ENCODE measurements at places on chromosomes 4 and X.

DNA sequence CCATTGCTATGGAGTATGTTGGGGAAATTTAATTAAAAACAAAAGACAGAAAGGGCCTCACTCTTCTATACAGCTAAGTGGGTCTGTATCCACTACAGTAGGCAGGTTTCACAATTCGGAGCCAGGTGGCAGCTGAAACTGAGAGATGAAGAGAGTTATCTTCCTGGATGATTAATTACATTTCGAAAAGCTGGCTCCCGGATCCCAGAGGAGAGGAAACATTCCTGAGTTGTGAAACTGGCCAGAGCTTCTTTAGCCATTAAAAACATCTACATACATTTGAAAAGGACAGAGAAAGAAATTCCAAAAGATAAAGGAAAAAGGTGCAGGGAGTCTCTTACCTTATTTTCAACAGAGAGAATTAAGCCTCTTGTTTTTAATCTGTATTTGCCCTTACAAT is 15.5 kb upstream of the PDZD4 start:
- DNase-seq: no peak

DNA sequence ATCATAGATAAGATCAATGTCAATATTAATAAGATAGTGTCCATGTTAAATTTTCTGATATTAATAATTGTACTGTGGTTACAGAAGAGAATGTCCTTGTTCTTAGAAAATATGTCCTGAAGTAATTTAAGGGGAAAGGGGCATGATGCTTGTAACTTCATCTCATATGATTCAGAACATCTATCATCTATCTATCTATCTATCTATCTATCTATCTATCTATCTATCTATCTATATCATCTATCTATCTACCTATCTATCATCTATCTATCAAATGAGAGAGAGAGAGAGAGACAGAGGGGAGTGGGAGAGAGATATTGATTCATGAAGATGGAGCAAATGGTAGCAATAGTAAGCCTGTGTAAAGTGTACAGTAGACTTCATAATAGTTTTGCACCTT is 124.8 kb upstream of the FAT1 start:
- no peak for DNase-seq

- DNase-seq: no peak
Measured at GRCh38 chr4:176302283-176303275, 17.2 kb upstream of the SPCS3 start.

GRCh38 chr4:56026596-56026995 is 77.9 kb downstream of the CEP135 start:
- no peak for DNase-seq

DNA sequence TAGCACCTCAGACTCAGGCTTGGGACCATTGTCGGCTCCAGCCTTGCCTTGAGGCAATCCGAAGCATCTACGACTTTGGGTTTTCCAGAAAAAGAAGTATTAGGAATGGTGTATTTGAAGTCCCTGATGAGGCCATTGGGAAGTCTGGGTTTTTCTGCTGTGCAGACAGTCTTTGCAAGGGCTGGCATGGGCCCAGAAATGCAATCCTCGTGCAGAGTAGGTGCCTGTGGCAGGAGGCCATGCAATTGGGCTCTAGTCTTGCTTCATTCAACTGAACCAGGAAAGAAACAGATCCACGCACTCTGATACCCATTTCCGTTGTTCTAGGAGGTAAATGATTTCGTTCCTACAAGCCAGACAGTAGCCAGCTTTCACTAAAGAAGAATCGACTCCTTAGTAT is 12.4 kb downstream of the ZFP92 start:
- no peak for DNase-seq

DNA sequence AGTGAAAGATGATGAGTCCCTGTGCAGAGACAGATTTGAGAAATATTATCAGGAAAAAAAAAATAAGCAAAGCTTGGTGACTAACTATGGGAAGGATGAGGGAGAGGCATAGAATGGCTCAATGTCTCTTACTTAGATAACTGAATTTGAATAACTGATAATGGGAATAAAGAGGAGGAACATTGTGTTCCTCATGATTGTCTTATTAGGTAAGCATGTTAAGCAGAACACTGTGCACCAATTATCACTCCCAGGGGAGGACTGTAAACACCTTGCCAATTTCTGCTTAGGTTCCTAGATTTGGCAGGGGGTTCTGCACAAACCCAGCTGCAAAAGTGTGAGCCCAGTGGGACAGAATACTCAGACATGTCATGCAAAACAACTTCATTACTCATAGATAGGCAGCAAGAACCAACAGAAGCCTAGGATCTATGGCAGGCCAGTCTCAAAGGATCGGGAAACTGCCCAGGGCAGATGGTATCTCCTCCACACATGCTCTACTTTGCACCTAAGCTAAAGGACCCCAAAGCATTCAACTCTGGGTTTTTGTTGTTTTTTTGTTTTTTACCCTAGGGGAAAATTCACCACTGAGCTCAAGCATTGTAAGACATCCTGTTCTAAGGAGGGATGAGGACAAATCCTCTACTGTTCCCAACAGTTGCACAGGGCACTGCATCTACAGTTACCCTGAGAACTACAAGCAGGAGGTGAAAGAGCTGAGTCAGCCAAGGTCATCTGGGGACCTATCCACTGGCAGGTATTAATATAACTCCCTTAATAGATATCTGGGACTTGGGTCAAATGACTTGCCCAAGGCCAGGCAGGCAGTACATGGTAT is 907.0 kb downstream of the RAPGEF2 start:
- no peak for DNase-seq

- DNase-seq: no peak
Measured at GRCh38 chr4:64250061-64250460, 159.2 kb downstream of the TECRL start.

GRCh38 chr4:83708500-83709175 is 172.7 kb downstream of the GPAT3 start:
- DNase-seq: no peak

DNA sequence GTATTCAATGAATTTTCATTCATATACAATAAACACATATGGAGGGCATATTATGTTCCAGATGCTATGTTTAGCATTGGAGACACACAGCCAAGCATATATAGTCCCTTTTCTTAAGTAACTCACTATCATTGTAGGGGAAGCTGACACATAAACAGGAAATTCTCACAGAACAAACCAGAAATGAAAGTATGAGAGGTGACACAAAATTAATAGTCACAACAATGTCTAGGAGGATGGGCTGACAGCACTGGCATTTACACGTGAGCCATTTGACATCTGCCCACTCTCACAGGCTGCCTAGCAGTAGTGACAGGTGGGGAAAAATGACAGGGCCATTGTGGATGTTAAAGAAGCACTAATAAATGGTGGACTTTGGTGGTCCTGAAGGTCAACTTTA is 2.6 kb upstream of the CNOT6L start:
- peak; percentile 61 for DNase-seq

DNA sequence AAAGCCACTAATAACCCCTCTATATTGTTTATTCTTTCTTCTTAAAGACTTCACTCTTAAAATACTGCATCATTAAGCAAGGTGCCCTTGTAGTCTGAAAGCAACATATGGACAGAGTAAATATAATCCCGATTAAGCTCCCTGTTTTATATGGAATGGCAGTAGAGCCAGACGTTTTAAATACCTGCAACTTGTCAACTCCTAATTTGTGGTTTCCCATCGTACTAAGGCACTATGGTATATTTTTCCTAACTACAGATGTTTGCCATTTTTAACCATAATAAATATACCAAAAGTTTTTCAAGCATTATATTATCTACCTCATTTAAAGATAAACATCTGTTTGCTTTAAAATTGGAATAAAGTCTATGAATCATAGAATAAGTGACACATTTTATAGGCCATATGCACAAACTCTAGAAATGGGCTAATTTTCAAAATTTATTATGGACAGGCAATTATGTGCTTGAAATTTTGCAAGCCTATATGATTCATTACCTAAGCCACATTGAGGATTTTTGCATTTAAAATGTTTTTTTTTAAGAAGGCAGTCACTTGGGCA is 194.6 kb downstream of the FRMPD4 start:
- DNase-seq: no peak

GRCh38 chrX:19889582-19890342 is 2.4 kb upstream of the SH3KBP1 start:
- peak; percentile 29 for DNase-seq

DNA sequence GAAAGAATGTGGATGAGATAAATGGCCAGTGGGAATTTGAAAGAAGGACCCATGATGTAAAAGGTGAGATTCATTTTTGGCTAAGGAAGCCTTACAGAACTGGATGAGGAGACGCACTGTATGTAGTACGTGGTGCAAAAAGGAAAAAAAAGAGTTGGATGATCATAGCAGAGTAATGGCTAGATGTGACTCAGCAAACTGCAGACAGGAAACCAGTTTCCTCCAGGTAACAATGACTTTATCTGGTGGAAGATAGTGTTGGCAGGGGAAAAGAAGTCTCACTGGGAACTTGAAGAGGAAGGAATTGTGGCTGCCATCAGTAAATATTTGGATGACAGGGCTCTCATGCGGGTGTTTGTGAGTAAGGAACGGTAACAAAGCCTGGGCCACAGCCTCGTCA is 243.2 kb downstream of the CPE start:
- no peak for DNase-seq

DNA sequence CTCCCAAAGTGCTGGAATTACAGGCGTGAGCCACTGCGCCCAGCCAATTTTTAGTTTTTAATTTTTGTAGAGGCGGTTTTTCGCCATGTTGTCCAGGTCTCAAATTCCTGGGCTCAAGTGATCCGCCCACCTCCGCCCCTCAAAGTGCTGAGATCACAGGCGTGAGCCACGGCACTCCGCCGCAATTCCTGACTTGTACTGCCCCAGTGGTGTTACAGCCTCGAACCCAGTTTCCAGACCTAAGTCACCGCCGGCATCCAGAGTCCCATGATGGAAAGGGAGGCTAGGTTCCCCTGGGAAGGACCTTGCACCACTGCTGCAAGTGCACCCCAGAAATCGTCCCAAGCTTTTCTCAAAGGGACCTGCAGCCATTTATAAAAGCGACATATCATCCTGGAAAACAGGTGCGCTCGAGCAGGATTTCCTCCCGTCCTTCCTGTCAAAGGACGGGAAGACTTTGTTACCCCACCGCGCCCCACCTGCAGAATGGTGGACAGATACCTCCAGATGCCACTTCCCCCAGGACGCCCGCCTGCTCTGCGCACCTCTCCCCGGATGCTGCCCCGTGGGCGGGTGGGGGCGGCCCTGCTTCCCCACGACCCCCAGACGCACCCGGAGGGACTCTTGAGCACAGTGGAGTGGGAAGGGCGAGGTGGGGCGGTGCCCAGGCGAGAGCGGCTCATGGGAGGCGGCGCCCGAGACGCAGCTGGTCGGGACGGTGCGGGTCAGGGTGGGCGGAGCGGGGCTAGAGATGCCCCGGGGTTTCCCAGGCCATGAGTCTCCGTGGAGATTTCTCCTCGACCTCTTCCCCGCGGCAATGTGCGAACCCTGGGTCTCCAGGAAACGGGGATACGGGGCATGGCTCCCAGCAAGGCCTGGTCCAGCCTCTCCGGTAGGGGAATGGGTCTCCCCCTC is 947 bp upstream of the RPL10 start:
- DNase-seq: no peak

DNA sequence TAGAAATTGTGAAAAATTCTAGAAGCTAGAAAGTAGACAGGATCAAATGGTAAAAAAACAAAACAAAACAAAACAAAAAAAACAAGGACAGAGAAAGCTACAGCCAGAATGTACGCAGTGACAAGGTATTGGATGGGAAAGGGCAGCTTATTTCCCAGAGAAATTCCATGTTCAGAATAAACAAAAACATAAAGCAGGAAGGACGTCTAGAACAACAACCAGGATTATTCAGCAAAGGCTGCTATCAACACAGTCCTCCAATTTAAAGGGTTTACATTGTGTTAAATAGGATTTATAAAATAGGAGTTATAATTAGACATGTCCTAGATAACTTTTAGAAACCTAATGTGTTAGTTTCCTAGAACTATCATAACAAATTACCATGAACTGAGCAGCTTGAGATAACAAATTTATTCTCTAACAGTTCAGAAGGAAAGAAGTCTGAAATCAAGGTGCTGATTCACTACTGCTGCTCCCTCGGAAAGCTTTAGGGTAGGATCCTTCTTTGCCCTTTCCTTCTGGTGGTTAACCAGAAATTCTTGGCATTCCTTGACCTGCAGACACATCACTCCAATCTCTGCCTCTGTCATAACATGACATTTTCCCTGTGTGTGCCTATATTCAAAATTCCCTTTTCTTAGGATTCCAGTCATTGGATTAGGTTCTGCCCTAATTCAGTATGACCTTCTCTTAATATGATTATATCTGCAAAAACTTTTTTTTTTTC is 175.6 kb downstream of the SNCA start:
- no peak for DNase-seq

GRCh38 chrX:129738466-129739308 is at the start of gene XPNPEP2:
XPNPEP2 (plus strand) TSS chrX:129738979; CDS start chrX:129739214, 235 bp downstream.
- no peak for DNase-seq

- DNase-seq: no peak
Measured at GRCh38 chr4:11487868-11488544, 59.3 kb upstream of the HS3ST1 start.

GRCh38 chr4:101349801-101350064 is 2.4 kb upstream of the PPP3CA start:
- no peak for DNase-seq

DNA sequence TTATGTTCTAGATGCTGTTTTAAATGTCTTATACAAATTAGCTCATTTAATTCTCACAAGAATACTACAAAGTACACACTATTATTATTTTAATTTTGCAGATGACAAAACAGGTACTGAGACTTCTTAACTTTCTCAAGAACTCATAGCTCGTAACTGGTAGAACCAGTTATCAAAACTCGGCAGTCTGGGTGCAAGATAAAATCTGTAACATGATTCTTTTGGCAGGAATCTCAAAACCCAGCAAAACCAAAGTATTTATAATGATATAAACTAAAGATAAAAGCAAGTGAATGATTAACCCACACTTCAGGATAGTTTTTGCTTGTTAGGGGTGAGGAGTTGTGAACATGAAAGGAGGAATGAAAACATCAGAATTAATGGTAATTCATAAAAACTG is 27.6 kb downstream of the CLNK start:
- no peak for DNase-seq

DNA sequence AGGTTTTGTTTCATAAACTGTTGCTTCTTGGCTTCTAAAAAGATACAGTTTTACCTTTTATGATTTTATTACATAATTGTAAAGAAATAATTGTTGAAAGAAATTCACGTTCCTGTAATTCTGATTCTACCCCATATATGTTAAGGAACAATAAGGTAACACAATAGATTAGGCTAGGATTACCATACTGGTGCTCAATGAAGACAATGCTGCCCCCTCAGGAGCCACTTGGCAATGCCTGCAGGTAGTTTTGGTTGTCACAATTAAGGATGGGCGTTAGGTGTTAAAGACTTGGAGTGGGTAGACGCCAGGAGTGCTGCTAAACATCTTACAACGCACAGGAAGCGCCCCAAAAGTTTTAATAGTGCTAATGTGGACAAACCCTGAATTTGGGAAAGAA is 133.2 kb downstream of the NLGN4X start:
- DNase-seq: no peak

DNA sequence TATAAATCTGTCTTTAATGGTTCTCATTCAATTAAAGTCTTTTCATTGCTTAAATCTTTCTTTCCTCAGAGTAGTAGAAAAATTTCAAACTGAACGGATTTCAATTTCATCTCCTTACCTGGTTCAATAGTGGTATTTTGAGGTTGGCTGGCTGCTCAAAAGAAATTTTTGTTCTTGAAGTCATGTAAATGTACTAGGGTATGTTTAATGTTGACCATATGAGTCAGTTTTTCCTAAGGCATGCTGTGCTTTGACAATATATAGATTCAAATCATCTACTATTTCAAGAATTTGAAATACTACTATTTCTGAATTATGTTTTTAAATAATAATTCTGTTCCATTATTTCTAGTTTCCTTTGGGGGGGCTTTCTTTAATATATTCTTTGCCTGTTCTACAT is 105.5 kb downstream of the PACRGL start:
- DNase-seq: no peak

- no peak for DNase-seq
Measured at GRCh38 chr4:177301126-177301639, 8.5 kb upstream of the NEIL3 start.

All from central memory CD4-positive, alpha-beta T cell (primary cell).